ENCODE measurements at places on chromosomes 3 and 15.
A peak's percentile ranks its signal among the peaks of the same experiment; 100 is the strongest.

- DNase-seq = no peak
Measured at GRCh38 chr15:65638109-65638508, 16.4 kb downstream of the SLC24A1 start.

GRCh38 chr15:21270474-21270873 is 169.8 kb downstream of the POTEB3 start:
- no peak for DNase-seq

- DNase-seq = no peak
Measured at GRCh38 chr3:39724233-39724846, 85.1 kb upstream of the MYRIP start.

DNA sequence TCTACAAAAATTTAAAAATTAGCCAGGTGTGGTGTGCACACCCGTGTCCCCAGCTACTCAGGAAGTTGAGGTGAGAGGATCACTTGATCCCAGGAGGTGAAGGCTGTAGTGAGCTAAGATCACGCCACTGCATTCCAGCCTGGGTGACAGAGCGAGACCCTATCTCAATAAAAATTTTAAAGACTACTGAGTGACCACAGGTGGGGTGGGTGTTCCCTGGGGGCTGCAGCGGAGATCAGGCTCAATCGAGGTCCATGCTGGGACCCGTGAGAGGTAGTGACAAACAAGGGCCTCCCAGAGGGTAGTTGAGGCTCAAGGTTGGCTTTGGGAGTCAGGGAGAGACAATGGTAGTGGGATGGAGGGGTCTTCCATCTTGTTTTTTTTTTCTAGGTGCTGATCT is 38.9 kb upstream of the LIMD1 start:
- no peak for DNase-seq

DNA sequence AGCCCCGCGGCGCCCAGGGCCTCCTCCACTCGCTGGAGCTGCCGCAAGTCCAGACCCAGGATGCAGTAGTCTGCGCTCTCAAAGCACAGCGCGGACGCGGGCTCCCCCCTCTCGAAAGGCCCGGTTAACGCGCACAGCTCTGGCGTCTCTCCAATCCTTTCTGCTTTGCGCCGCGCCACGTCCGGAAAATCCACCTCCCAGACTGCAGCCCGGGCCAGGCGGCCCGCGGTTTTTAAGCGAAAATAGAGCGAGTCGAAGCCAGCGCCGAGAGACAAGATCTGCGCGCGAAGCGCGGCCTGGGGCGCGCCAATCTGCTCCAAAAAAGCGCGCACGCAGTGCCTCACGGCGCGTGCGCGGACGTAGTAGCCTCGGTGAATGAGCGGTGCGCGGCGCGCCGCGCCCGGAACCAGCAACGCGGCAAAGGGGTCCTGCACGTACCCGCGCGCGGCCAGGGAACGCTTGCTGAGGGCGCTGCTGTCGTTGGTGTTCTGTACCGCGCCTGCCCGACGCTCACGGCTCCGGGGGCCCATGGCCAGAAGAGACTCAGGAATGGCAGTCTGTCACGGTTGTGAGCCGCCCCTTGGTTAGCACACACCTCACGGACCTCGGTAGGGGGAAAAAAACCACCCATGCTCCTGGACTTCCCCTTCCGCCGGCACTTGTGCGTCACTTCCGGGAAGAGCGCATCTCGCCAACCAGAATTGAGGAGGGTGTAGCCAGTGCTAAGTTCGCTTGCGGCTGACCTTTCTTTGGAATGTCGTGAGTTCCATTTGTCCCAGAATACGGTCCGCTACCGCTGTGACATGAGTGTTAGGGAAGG is at the start of gene LCMT2:
Gene LCMT2, minus strand, starts transcription at position 614 of the 820 bp plus-strand sequence. Its CDS starts 84 bp downstream, at position 530.
- peak; percentile 88 for DNase-seq

DNA sequence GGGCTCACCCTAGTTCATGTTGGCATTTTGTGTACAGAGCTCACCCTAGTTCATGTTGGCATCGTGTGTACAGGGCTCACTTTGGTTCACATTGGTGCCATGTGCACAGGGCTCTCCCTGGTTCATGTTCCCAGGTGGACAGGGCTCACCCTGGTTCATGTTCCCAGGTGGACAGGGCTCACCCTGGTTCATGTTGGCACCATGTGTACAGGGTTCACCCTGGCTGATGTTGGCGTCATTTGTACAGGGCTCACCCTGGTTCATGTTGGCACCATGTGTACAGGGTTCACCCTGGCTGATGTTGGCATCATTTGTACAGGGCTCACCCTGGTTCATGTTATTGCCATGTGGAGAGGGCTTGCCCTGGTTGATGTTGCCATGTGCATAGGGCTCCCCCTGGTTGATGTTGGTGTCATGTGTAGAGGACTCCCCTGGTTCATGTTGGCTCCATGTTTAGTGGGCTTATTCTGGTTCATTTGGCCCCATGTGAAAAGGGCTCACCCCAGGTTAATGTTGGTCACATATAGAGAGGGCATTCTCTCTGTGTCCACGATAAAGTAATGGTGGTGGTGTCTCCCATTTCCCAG is 31.7 kb upstream of the NR2C2 start:
- DNase-seq = no peak

DNA sequence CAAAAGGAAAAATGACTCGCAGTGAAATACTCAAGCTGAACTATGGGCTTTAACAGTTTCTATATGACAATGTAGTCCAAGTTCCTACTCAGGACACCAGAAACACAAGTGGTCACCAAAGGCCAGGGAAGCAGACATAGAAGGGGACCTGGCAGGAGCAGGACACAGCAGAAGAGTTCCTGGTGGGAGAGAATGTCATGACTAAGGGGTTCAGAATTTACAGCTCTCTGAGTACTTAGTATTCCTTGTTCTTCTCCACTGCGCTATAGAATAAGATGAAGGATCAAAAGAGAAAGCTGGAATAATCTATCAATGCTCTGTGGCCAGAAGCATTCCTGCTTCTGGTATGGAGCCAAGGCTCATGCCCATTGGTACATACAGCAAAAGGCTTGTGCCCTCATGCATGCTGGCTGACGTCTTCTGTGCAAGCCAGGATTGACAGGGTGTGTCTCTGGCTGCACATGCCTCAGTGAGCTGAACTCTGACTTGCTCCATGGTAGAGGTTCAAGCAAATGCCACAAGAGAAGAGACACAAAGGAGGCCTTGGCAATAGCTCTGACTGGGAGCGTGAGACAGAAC is 128.7 kb upstream of the SLC2A2 start:
- DNase-seq = no peak

DNA sequence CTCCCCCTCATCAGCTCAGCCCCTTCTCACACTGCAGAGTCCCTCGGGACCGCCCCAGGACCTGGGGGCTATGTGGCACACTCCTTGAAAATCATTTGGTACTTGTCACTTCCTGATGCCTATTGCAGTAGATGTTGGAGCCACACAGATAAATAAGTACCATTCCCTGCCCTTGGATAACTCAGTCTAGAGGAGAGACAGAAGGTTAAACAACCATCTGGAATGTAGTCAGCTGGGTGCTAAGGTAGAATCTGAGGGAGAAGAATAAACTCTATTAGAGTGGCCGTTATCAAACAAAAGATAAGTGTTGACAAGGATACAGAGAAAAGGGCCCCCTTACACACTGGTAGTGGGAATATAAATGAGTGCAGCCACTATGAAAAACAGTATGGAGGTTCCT is 112.3 kb upstream of the NR2E3 start:
- DNase-seq = no peak

DNA sequence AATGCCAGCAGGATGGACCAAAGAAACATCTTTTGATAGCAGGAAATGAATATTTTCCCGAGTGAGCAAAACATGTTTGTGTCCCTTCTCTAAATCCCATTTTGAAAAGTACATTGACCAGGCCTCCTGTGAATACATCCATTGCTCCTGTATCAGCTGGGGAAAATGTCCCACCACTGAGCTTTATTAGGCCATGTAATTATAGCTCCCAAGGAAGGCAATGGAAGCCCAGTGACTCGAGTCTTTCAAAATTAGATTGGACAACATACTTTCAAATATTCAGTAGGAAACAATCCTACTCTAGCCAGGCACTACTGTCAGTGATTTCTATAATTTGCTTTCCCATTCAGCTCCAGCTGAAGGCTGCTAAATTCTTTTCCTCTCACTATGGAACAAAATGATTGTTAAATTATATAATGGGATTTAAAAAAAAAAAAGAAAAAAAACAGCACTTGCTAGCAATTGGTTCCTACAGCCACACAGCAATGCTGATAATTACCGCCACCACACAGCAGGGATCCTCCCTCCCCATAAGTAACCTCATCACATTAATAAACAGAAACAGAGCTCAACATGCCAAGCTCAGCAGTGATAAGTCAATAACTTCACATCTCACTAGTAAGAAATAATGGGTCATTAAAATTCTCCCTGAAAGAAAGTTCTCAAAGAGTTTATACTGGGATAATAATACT is 172.4 kb upstream of the SLC2A2 start:
- no peak for DNase-seq

Data from effector memory CD8-positive, alpha-beta T cell (primary cell).